ENCODE measurements at places on chromosomes 7 and 10. TPM values are rescaled to one million over a fixed set of nuclear protein-coding genes. Genes with fewer than 3 reads are reported as not detected.

DNA sequence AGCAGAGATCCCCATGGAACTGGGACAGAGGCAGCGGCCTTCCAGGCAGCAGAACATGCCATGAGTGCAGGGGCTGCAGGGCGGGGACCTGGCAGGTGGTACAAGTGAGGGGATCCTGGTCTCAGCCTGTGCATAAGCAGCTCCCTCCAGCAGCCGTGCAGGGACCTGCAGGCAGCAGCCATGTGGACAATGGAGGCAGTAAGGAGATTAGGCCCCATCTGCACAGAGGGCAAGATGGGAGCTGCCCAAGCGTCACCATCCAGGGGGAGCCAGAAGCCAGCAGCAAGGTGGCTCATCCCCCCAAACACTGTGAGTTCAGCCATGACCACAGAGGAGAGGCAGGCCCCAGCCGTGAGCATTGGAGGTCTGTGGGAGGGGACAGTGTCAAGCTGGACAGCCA, 3.1 kb downstream of the DDC start:
- DNase-seq, result no peak
- no peaks in the 10 kb centered on the region for H3K27me3 ChIP-seq
- H3K36me3 ChIP-seq, result no peaks in the 10 kb centered on the region
- no peak overlapping the region for H3K27ac ChIP-seq

The LRWD1 gene
- 5.8 TPM for total RNA-seq

The GDF2 gene
- total RNA-seq, result not detected

GRCh38 chr7:158382363-158383254, 205.0 kb downstream of the PTPRN2 start:
- H3K27ac ChIP-seq, result no peak overlapping the region
- DNase-seq, result no peak
- no peaks in the 10 kb centered on the region for H3K4me1 ChIP-seq
- H3K36me3 ChIP-seq, result no peaks in the 10 kb centered on the region
- peaks cover 33% of the 10 kb centered on the region for H3K27me3 ChIP-seq

- H3K36me3 ChIP-seq, result no peaks in the 10 kb centered on the region
- no peak for DNase-seq
- H3K27ac ChIP-seq, result no peak overlapping the region
Observed at GRCh38 chr7:120014925-120015465, 258.0 kb upstream of the KCND2 start.

- peaks cover 12% of the 10 kb centered on the region for H3K4me1 ChIP-seq
- H3K27me3 ChIP-seq, result no peaks in the 10 kb centered on the region
- H3K36me3 ChIP-seq, result no peaks in the 10 kb centered on the region
- DNase-seq, result no peak
Observed at GRCh38 chr10:43968076-43968475, 319.4 kb upstream of the ZNF32 start.

GRCh38 chr10:14062528-14063260, 268.0 kb downstream of the FRMD4A start:
- H3K4me1 ChIP-seq, result no peaks in the 10 kb centered on the region
- no peak overlapping the region for H3K27ac ChIP-seq
- no peaks in the 10 kb centered on the region for H3K36me3 ChIP-seq
- DNase-seq, result no peak

The DLX5 gene
- 1.7 TPM for total RNA-seq

GRCh38 chr10:75682649-75683557, 251.5 kb downstream of the LRMDA start:
- no peaks in the 10 kb centered on the region for H3K27me3 ChIP-seq
- H3K27ac ChIP-seq, result peak overlapping the region; percentile 66
- H3K36me3 ChIP-seq, result no peaks in the 10 kb centered on the region
- no peak overlapping the region for H3K4me3 ChIP-seq
- no peak for DNase-seq
- H3K4me1 ChIP-seq, result peaks cover 8% of the 10 kb centered on the region

DNA sequence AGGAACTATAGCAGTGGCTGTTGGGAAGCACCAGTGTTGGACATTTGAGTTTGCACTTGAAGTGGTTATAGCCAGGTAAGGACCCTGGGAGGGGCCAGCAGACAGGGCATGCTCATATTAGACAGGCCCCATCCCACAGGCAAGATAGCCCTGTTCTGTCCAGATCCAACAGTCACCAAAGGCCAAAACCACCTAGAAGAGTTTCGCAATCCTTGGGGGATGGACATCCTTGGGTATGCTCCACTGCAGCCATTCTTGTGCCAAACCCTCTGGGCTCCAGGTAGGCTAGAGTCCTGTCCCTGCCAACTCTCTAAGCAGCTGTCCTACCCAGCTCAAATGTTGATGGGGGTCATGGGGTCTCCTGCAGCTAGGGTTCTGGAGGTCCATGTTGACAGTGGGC, 76.8 kb downstream of the TMEM26 start:
- DNase-seq, result no peak
- no peaks in the 10 kb centered on the region for H3K36me3 ChIP-seq
- no peak overlapping the region for H3K27ac ChIP-seq
- H3K4me1 ChIP-seq, result no peaks in the 10 kb centered on the region
- no peaks in the 10 kb centered on the region for H3K27me3 ChIP-seq

DNA sequence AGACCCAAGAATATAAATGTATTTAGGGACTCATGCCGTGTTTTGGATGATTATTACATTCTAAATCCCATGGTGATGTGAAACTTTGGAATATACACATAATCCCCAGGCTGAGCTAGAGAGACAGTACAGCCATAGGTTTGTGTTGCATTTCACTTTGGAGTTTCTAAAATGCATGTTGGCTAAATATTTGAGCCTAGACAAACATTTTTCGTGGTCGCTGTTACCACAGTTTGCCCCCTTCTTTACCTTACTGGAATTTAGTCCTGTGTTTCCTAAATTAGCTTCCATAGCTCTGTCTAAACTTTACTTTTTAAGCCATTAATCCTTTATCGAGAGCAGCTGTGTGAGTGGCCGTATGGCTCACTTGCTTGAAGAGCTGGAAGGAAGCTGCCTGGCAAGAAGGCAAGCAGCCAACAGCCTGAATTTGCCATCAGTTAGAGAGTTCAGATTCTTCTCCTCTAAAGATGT, 192.0 kb downstream of the BICC1 start:
- no peak overlapping the region for H3K27ac ChIP-seq
- no peak for DNase-seq
- no peaks in the 10 kb centered on the region for H3K27me3 ChIP-seq
- H3K36me3 ChIP-seq, result no peaks in the 10 kb centered on the region
- H3K4me1 ChIP-seq, result no peaks in the 10 kb centered on the region
- no peak overlapping the region for H3K4me3 ChIP-seq

The CHCHD3 gene
- total RNA-seq, result 55.0 TPM

- no peaks in the 10 kb centered on the region for H3K4me1 ChIP-seq
- H3K36me3 ChIP-seq, result no peaks in the 10 kb centered on the region
- no peaks in the 10 kb centered on the region for H3K27me3 ChIP-seq
- no peak overlapping the region for H3K27ac ChIP-seq
- H3K4me3 ChIP-seq, result no peak overlapping the region
- DNase-seq, result no peak
Observed at GRCh38 chr10:118901380-118901779, 128.1 kb upstream of the NANOS1 start.

- peaks cover 42% of the 10 kb centered on the region for H3K4me1 ChIP-seq
- H3K27me3 ChIP-seq, result no peaks in the 10 kb centered on the region
- no peak for DNase-seq
Observed at GRCh38 chr10:119377451-119377957, 165.0 kb downstream of the RGS10 start.

DNA sequence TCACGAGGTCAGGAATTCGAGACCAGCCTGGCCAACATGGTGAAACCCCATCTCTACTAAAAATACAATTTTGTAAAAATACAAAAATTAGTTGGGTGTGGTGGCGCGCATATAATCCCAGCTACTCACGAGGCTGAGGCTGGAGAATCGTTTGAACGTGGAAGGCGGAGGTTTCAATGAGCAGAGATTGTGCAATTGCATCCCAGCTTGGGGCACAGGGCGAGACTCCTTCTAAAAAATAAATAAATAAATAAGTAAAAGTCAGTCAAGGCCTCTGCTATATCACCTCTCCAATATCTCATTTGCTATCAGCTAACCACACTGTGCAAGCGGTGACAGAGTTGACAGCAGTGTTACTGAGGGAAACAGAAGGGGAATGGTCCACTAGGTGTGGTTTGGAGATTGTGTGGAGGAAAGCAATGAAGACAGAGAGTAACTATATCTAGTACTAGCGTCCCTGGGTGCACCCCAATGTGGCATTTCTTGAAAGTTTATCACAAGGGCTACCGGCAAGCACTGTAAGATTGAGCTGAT, 20.9 kb upstream of the NFE2L3 start:
- no peak overlapping the region for H3K4me3 ChIP-seq
- no peaks in the 10 kb centered on the region for H3K27me3 ChIP-seq
- H3K36me3 ChIP-seq, result no peaks in the 10 kb centered on the region
- peaks cover 9% of the 10 kb centered on the region for H3K4me1 ChIP-seq
- H3K27ac ChIP-seq, result no peak overlapping the region

GRCh38 chr10:110793128-110793812, 78.5 kb upstream of the PDCD4 start:
- no peaks in the 10 kb centered on the region for H3K36me3 ChIP-seq
- H3K4me3 ChIP-seq, result no peak overlapping the region
- H3K27ac ChIP-seq, result peak overlapping the region; percentile 53
- H3K4me1 ChIP-seq, result peaks cover 5% of the 10 kb centered on the region
- no peak for DNase-seq

GRCh38 chr10:76444034-76444800, 1012.8 kb downstream of the LRMDA start:
- H3K27ac ChIP-seq, result peak overlapping the region; percentile 40
- DNase-seq, result no peak
- H3K4me1 ChIP-seq, result no peaks in the 10 kb centered on the region
- H3K4me3 ChIP-seq, result no peak overlapping the region

The CFAP70 gene
- 0.22 TPM for total RNA-seq

- peak overlapping the region; percentile 93 for H3K4me3 ChIP-seq
- no peak for DNase-seq
- peaks cover 39% of the 10 kb centered on the region for H3K4me1 ChIP-seq
- H3K27me3 ChIP-seq, result no peaks in the 10 kb centered on the region
Observed at GRCh38 chr7:50450590-50451032, 461 bp upstream of the FIGNL1 start.

- no peak overlapping the region for H3K27ac ChIP-seq
- DNase-seq, result no peak
- H3K4me1 ChIP-seq, result no peaks in the 10 kb centered on the region
- no peaks in the 10 kb centered on the region for H3K27me3 ChIP-seq
- H3K4me3 ChIP-seq, result no peak overlapping the region
Observed at GRCh38 chr10:56135828-56136227, 225.2 kb downstream of the ZWINT start.

DNA sequence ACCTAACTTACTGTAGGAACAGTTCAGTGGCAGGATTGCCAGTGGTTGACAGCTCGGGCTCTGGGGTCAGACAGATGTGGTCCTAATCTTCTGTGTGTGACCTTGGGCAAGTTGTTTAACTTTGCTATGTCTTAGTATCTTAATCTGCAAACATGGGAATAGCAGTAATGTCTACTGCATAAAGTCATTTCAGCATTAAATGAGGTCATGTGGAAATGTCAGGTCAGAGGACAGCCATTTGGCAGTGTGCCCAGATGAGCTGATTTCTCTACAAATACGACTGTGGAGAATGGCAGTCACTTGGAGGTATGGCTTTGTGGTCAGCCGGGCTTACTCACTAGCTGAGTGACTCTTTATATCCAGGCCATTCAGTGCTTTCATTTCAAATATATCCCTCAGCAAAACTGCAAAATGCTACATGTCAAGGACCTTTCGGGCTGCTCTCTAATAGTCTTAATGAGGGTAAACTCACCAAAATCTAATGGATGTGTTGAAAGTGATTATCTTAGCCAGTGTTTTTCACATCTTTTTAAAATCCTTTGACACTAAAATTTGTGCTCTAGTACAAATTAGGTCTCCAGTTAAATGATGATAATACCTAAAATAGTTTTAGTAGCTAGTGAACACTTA, 171.4 kb downstream of the ST7 start:
- no peak overlapping the region for H3K4me3 ChIP-seq
- H3K36me3 ChIP-seq, result peaks cover 21% of the 10 kb centered on the region
- H3K4me1 ChIP-seq, result peaks cover 10% of the 10 kb centered on the region

The CTAGE4 gene
- 1.5 TPM for total RNA-seq

DNA sequence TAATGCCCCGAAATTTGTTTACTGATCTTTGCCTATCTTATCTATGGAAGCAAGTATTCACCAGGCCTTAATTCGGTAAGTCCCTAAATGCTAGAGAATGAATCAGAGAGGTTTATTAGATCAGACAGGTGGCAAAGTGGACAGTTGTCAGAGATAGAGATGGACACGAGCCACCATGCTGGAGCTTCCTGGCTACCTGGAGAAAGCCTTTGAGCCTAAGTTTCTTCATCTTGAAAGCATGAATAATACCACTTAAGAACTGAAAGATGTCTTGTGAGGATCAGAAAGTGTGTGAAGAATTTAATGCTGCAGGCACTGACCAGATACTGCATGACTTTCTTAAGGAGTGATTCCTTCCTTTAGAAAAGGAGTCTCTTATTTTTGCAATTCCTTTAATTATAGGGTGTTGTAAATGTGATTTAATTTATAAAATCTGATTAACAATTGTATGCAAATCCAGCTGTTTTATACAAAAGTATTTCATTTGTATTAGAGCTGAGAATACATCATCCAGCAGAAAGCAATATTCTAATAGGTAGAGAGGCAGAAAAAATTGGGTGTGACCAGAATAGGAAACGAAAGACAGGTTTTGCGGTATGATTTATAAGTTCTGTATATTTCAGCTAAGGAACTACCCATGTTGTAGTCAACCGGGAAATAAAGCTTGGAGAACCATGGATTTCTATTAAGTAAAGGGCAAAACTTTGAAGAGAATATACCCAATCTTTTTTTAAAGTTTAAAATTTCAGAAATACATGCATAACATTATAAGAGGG, 82.7 kb downstream of the SMURF1 start:
- peaks cover 47% of the 10 kb centered on the region for H3K36me3 ChIP-seq
- no peak for DNase-seq
- peaks cover 20% of the 10 kb centered on the region for H3K4me1 ChIP-seq
- H3K27me3 ChIP-seq, result no peaks in the 10 kb centered on the region
- H3K27ac ChIP-seq, result peak overlapping the region; percentile 48

DNA sequence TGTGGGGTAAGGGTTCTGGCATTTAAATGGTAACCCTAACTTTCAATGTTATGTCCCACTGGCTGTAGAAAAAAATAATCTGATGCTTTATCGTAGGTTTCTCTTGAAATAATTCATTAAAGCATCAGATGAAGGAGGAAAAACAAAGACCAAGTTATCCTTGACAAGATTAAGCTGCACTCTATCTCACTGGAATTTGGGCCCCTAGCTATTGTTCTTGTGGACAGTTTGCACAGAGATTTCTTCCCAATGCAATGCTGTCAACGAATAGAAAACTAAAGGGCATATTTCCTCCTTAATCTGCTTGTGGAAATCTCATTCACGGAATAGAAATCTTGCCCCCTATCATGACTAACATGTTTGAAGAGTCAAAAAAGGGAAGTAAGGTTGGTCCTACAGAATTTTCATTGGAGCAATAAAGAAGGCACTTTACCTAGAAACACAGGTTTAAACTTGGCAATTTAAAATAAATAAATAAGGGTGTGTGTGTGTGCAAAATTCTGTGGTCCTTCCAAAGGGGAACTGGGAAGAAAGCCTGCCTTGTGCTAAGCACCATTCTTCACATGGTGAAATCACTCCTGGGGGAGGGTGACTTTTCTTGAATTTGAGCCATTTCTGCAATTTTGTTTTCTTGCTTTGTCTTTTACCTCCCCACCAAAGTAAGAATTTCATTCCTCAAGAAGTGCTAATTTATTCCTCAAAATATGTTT, 242.8 kb downstream of the GLI3 start:
- DNase-seq, result no peak
- no peaks in the 10 kb centered on the region for H3K27me3 ChIP-seq
- no peaks in the 10 kb centered on the region for H3K36me3 ChIP-seq
- H3K4me1 ChIP-seq, result peaks cover 57% of the 10 kb centered on the region

All from esophagus squamous epithelium (tissue), 5 donors.